Activated CD4-positive, alpha-beta T cell treated with anti-CD3 and anti-CD28 coated beads for 24 hours (primary cell): ENCODE measurements at places on chromosomes 16 and 17.

DNA sequence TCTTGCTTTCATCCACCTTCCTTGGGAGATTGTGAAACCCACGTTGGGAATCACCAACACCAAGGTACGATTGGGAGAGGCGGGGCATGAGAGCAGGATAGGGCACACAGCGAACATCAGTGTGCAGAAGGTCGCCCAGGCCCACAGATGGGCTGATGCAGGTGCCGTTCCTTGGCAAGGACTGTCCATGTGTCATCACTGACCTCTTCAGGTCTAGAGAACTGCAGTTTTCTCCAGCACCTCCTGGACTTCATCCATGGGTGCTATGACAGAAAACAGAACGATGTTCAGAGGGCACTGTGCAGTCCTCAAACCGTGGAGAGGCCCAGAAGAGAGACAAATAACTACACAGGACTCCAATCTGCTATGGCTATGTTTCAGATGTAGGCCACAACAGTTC is 23.9 kb upstream of the TAT start:
- no peak for DNase-seq

- DNase-seq, result no peak
These were observed 75.6 kb upstream of the PLCG2 start for GRCh38 chr16:81703177-81704155.

GRCh38 chr17:1919201-1919600 is 89.4 kb downstream of the RPA1 start:
- DNase-seq, result no peak

GRCh38 chr17:32111141-32111771 is 31.0 kb upstream of the RHOT1 start:
- no peak for DNase-seq

GRCh38 chr17:3534881-3535252 is 22.7 kb downstream of the TRPV3 start:
- no peak for DNase-seq

DNA sequence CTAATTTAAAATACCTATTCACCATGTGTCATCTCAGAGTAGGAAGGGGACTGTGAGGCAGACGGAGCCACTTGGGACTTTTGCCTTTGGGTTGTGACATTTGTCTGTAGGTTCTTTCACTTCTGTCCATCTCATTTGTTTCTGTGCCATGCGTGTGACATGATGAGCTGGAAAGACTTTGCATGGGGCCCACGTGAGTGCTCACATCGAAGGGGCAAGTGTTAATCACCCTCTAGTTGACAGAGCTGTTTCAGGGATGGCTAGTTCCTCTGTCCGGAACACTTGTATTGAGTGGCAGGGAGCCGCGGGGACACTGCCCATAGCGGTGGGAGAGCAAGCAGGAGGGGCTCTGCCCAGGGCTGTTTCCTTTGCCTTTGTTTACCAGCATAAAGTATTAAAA is 112.0 kb downstream of the RPTOR start:
- no peak for DNase-seq

DNA sequence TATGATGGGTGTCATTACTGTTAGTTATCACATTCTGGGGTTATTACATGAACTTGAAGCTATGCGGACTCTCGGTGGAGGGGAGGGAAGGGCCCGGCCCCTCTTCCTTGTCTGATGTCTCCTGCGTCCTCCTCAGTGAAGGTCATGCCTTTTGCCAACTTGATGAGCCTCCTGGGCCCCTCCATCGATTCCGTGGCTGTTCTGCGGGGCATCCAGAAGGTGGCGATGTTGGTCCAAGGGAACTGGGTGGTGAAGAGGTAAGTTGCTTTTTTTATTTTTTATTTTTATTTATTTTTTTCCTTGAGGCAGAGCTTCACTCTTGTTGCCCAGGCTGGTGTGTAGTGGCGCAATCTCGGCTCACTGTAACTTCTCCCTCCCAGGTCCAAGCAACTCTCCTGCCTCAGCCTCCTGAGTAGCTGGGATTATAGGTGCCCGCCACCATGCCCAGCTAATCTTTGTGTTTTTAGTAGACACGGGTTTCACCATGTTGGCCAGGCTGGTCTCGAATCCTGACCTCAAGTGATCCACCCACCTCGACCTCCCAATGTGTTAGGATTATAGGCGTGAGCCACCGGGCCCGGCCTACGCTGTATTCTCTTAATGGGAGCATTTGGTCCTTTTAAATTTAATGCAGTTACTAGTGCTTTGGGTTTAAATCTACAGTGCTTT is 21.6 kb downstream of the POLR3E start:
- DNase-seq, result peak; percentile 33

GRCh38 chr16:69859105-69859989 is 91.8 kb upstream of the CLEC18A start:
- DNase-seq, result no peak

GRCh38 chr17:4807605-4808377 is 839 bp downstream of the PLD2 start:
- DNase-seq, result no peak

GRCh38 chr16:57962046-57962445 is 8.9 kb downstream of the CNGB1 start:
- DNase-seq, result no peak

DNA sequence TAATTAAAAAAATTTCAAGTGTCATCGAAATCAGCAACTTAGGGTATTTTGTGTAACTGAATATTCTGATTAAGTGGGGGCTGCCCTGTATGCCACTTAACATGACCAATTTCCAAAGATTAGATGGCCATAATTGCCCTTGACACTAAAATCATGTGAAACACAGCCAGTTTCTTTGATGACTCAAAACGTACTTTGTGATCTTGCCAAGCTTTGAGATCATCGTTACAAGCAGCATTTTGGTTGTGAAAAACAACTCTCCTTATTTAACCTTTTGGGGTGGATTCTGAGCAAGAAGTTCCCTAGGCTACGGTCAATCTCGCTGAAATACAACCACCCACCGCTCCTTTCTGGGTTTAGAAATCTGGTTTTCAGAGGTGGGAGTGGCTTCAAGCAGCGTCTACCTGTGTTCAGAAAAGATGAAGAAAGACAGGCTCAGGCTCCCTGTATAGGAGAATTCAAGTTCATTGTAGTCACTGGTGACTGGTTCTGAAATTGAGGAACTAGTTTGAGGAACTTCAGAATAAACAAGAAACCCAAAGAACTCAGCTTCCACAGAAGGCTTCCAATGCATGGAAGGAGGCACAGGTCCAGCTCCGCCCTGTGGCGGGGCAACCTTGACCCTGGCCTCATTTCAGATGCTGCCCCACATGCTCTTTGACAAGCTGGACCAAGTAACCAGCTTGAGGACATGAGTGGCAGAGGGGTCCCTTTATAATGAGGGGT is 9.4 kb downstream of the MAP3K14 start:
- DNase-seq, result peak; percentile 54

- DNase-seq, result no peak
These were observed 190.3 kb upstream of the ANKFN1 start for GRCh38 chr17:55962951-55963401.

DNA sequence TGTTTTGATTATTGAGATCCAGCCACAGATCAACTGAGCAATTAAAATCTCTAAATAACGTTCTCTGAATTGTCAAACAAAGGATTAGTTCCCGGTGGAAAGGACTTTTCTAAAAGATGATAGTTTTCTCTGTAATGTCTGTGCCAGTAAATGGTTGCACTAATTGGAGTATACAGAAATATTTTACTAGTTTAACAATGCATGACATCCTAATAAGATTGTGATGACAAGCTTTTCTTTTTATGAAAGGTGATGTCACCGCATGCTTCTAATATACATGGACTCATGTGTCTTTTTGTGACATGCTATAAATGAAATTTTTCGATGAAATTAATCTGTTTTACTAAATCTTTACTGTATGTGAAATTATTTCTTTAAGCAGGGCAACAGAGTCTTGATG is 211.1 kb downstream of the IRX3 start:
- no peak for DNase-seq

DNA sequence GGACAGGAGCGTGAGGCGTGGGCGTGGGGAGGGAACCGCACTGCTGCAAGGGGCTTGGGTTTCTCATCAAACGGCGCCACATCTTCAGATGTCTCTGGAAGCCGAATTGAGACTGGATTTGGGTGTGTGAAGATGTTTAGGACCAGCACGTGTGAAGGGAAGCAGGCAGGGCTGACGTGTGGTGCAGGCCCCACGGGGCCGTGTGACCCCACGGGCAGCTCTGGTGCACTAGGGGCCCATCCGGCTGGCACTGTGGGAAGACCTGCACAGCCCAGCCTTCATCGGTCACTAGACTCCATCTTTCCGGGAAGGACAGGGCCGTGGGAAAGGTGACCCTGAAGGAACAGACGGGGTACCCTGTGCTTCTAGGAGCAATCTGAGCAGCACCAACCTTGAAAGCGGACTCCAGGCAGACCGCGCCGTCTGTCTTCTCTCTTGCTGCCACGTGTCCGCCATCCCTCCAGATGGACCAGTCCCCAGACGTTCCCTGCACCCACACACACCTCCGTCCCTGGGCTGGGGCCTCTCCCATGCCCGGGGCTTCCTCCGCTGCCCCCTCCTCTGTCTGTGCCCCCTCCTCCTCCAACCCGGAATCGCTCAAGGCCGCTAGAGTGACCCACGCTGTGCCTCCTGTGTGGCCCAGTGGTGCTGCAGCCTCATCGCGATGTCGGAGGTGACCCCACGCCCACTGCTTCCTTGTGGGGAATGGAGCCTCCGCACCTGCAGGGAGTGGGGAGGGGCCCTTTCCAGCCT is 23.4 kb upstream of the CBFA2T3 start:
- no peak for DNase-seq

- DNase-seq, result no peak
These were observed 21.7 kb downstream of the AXIN2 start for GRCh38 chr17:65539630-65540266.

DNA sequence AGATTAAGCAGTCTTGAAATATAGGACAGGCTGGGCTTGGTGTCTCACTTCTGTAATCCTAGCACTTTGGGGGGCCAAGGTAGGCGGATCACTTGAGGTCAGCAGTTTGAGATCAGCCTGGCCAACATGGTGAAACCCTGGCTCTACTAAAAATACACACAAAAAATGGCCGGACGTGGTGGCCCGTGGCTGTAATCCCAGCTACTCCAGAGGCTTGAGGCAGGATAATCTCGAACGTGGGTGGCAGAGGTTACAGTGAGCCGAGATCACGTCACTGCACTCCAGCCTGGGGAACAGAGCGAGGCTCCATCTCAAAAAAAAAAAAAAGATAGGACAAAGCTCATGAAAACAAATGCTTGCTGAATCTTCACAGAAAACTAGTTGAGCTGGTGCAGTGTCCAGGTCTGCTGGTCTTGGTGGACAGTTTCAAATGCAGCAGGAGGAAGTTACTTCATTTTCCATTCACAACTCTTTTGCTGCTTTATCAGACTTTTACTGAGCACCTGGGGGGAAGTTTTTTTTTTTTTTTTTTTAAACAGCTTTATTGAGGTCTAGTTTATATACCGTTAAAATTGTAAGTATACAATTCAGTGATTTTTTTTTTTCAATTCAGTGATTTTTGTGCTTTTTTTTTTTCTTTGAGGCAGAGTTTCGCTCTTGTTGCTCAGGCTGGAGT is 45.2 kb downstream of the SNX29 start:
- DNase-seq, result no peak

DNA sequence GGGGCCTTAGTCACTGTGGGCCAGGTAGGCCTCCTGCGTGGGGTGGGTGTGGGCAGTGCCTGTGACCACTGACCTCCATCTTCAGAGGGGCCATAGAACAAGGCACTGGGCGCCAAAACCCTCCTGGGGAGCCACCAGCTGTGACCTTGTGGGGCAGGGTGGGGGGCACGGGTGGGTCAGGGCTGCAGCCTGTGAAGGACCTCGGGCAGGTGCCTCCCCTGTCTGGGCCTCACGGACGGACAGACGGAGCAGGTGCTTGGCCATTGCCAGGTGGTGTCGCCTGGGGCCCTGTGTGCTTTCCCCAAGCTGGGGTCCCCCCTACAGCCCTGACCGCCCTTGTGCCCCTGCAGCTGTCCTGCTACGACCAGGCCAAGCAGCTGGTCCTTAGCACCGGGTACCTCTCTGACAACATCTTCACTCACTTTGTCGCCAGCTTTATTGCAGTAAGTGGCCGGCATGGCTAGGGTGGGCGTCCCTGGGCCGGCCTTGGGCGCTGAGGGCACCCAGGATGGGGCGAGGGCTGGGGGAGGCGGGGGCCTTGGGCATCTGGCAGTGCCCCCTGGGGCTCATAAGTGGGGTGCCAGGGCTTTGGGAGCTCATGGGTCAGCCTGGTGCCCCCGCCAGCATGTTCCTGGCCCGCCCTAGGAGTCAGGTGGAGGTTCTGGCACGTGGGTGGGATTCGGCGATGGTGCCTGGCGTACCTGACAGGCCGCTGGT is 5.1 kb downstream of the SLC25A10 start:
- DNase-seq, result no peak

GRCh38 chr17:4340914-4341615 is 25.4 kb downstream of the UBE2G1 start:
- no peak for DNase-seq

GRCh38 chr16:65994291-65994690 is 372.2 kb upstream of the CDH5 start:
- no peak for DNase-seq

DNA sequence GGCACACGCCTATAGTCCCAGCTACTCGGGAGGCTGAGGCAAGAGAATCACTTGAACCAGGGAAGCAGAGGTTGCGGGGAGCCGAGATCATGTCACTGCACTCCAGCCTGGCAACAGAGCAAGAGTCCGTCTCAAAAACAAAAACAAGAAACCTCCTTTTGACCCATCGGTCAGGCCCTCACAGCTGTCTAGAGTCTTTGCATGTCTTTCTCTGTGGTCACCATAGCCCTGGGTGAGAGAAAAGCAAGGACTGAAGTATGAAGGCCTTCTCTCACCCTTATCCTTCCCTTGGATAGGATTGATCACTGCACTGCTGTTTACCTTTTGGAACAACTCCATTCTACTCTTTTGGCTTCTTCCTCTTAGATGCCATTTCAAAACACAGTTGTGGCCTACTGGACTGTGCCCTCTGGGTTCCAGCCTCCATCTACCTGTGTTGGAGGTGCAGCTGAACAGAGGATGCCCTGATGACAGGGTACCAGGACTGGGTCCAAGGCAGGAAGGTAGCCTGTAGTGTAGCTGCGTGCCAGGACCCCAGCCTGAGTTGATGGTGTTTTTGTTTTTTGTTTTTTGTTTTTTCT is 37.1 kb downstream of the LDHD start:
- no peak for DNase-seq

DNA sequence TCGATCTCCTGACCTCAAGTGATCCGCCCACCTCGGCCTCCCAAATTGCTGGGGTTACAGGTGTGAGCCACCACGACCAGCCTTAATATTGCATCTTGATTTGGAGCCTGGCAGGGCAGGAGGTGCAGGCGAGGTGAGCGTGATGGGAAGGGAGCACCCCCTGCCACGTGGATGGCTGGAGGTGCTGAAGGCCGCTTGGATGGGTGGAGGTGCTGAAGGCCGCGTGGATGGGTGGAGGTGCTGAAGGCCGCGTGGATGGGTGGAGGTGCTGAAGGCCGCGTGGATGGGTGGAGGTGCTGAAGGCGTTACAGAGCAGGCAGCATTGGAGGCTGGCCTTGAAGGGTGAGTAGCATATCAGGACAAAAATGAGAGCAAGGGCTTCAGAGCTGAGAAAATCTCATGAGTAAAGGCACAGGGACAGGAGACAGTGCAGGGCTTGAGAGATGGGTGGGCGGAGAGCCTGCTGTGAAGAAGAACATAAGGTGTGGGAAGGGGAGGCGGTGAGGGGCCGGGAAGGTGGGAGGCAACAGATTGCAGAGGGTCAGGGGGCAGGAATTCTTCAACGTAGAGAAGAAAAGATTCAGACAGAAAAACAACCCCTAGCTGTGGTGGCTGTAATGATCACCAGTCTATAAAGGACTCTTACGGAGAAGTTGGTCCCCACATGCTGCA is 101.7 kb upstream of the SEC14L1 start:
- no peak for DNase-seq

- no peak for DNase-seq
These were observed 15.7 kb upstream of the KPNB1 start for GRCh38 chr17:47633996-47634395.
